Prostate gland (tissue), 2 donors: ENCODE measurements at places on chromosomes 1 and 21. TPM values are rescaled to one million over a fixed set of nuclear protein-coding genes. Genes with fewer than 3 reads are reported as not detected.

- DNase-seq, result no peak
Observed at GRCh38 chr1:36919491-36920145, 114.7 kb downstream of the GRIK3 start.

DNA sequence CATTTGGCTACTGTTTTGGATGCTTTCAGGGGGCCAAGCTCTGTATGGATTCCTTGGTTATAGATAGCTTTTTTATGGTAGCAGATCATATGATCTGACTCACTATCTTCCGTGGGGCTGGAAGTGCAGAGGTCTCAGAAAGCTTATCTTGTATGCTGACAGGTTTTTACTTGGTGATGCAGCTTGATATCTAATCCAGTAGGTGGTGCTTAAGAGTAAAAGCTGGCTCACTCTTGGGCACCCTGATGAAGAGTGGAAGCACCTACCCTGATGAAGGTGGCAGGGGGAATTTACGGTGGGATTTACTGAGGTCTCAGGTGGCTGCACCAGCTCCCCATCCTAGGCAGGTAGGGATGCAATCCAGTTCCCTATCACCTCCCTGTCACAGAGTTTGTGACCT lies 151.2 kb downstream of the PTBP2 start:
- DNase-seq, result no peak

DNA sequence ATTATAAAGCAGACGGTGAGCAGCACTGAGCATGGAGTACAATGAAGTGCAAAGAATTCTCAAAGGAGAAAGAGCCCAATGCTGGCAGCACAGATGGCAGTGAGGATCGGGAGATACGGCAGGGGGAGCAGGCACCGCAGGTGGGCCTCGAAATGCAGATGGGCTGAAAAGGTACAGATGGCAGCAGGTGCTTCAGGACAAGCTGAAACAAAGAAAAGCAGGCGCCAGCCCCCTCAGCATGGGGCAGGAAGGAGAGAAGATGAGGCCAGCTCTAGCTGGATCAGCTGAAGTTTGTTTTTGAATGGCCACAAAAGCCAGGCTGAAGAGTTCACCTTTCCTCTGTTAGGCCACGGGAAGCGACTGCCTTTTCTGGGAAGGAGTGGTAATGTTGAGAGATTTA lies 7.7 kb downstream of the CFAP298 start:
- DNase-seq, result no peak

DNA sequence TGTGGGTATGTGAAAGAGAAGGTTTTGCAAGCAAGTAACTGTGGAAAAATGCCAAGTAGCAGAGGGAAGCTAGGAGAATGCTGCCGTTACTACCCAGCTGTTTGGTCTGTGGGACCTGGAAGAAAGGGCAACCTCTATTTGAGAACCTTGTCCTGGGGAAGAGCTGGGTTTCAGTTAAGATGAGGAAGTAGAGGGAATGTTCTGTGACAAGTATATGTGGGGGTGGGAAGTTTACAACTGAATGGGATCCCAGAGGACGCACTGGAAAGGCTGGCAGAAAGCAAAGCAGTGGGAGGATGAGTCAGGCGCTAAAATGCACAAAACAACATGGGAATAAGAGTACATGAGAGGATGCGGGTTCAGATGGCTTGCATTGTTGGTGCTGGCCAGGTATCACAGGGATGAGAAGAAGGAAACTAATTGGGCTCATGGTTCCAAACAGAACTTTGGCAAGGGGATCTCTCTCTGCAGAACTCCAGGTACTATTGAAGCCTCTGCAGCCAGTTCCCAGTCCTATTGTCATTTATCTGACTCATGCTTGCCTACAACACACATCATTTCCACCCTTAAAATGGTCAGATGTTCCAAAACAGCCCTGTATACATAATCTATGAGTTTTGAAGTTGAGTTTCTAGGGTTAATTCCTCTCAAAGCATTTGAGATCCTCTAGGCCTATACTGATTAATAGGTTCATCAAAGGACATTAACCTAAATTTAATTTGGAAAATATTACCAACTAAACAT lies 88.5 kb upstream of the VAV3 start:
- DNase-seq, result no peak

DNA sequence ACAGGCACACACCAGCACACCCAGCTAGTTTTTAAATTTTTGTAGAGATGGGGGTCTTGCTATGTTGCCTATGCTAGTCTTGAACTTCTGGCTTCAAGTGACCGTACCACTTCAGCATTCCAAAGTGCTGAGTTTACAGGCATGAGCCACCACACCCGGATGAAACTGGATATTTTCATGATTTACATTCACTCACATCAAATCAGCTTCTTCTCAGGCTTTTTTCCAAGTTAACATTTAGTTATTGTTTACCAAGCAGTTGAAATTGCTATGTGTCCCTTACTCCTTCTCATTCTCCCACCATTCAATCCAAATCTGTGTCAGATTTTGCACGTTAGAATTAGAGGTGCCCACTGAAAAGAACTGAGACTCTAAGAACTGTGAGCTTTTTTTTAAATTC lies 18.4 kb downstream of the RIT1 start:
- no peak for DNase-seq

- DNase-seq, result peak; percentile 61
Observed at GRCh38 chr1:58781541-58782177, 2.2 kb downstream of the JUN start.

DNA sequence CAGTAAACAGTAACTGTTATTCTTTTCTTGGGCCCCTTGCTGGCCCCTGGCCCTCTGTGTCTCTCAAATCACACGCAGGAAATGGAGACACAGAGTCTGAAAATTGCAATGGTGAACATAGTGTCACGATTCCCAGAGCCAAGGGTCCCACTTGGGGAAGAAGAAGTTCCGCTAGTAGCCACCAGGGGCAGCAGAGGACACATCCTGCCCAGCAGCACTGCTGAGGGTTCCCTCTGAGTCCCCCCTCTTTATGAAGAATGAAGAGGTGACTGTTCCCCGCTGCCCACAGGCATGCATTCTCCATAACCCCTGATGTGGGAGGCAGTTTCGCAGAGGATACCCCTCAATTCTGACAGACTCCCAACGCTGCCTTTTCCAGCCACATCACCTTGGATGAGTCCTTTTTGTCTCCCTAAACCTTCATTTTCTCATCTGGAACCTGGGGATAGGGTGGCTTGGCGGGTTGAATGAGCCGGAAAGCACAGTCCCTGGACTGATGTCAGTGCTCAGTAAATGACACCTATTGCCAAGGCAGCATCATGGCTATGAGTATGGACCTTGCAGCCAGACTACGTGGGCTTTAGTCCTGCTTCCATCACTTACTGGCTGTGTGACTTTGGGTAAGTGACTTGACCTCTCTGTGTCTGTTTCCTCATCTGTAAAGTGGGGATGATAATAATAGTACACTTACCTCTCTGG lies 238.0 kb upstream of the TMEM51 start:
- peak; percentile 37 for DNase-seq

DNA sequence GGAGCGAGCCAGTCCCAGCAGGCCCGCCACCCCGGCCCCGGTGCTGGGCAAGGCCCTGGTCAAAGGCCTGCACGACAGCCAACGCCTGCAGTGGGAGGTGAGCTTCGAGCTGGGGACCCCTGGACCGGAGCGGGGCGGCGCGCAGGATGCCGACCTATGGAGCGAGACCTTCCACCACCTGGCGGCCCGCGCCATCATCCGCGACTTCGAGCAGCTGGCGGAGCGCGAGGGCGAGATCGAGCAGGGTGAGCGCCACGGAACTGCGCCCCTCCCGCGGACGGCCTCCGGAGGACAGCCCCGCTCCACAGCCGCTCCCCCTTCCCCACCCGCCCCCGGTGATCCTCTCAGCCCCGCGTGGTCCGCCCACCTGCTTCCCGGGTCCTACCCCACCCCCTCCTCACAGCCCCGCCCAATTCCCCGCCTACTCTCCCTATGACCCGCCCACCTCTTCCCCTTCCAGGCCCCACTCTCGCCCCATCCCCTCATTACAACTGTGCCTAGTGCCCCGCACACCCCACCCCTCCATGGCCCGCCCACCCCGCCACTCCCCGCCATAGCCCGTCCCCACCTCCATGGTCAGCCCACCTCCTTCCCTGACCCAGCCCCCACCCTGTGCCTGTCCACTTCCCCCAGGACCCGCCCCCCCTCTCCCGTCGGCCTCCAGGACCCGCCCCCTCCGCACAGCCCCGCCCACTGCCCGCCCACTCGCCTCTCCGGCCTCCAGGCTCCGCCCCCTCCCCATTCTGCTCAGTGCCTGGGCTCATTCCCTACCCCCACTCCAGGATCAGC lies 52.7 kb downstream of the VWA5B1 start:
- no peak for DNase-seq

DNA sequence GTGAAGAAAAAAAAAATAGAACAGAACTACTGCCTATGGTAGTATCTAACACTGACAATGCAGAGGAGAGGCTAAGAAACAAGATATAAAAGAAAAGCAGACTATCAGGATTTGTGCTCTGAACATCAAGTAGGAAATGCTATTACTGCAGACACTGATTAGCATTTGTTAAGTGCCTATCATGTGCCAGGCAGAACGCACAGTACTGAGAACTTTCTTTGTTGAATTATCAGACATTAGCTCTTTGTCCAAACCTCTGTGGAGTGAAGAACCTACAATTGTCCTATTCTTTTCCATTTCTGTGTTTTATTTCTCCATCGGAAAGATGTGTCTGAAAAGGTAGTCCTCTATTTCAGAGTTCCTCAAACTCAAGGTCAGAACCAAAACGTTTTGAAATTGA lies 30.5 kb upstream of the DISP1 start:
- no peak for DNase-seq

- DNase-seq, result no peak
Observed at GRCh38 chr1:8651236-8651890, 166.1 kb downstream of the RERE start.

ARPC5 gene
- 92.8 TPM for total RNA-seq

RCAN3 gene
- 50.8 TPM for total RNA-seq

TTC22 gene
- 18.0 TPM for total RNA-seq

SLC35D1 gene
- total RNA-seq, result 13.0 TPM

CHRNB2 gene
- 0.05 TPM for total RNA-seq

TNFRSF14 gene
- 105 TPM for total RNA-seq

ATG4C gene
- total RNA-seq, result 5.6 TPM

VWA5B1 gene
- not detected for total RNA-seq

LDLRAD1 gene
- total RNA-seq, result 3.3 TPM

GPR37L1 gene
- 0.09 TPM for total RNA-seq
